ENCODE measurements at places on chromosomes 16 and 17. TPM values are rescaled to one million over a fixed set of nuclear protein-coding genes. Genes with fewer than 3 reads are reported as not detected.

- DNase-seq: no peak
Observed at GRCh38 chr17:64084086-64084939, 45.6 kb downstream of the ERN1 start.

- DNase-seq: peak; percentile 47
Observed at GRCh38 chr17:42855048-42855596, 4.1 kb downstream of the AOC3 start.

DNA sequence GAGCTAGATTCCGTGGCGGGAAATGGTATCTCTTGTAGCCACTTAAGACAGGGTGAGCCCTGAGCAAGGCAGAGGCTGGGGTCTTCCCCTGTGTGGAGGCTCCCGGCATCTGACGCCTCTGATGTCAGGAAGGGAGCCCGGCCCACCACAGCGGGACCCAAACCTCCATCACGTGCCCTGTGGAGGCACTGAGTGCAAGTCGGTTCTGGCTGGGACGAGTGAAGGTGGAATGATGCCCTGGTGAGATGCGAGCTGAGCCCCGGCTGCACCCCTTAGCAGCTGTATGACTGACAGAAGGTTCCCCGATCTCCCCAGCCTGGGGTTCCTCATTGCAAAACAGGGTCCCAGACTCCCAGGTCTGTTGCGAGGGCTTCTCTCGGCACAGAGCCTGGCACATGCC lies 187.4 kb upstream of the TNRC6C start:
- DNase-seq: no peak

Gene FBXL16
- total RNA-seq: 6.5 TPM

DNA sequence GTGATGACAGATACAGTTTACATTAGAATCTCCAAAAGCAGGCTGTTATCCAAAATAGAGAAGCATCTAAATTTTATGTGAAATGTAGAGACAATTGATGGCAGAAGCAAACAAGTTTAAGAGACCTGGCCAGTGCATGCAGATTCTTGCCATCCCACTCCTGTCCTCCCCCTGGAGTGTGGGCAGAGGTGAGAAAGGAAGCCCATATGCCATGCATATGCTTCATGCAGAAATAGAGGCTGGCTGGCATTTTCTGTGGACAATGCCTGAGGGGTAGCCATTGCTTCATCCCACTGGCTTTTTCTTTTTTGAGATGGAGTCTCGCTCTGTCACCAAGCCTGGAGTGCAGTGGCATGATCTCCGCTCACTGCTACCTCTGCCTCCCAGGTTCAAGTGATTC lies 382.1 kb downstream of the RBFOX1 start:
- DNase-seq: no peak

DNA sequence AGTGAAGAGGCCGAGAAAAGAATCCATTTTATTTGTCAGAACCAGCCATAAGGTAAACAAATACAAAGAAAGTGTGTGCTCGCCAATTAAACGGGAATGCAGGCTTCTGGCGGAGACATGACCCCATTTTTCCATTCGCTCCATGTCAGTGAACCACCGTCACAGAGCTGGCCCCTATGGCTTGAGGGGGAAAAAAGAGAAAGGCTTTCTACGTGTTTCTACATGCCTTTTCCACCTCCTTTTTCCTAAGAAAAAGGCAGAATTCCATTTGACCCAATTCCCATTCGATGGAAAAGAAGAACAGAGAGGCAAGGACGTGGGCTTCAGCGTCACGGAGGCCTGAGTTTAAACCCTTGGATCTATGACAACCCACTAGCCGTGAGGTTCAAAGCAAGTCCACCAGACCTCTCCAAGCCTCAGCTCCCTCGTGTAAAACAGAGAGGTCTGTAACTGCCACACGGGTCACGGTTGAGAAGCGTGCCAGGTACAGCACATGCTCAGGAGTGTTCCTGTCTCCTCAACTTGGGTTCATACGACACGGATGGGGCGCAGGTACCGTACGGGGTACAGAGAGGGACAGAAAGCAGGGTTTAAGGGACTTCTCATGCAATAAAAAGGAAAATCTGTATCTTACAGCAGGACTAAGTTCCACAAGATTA lies 91.9 kb downstream of the NXN start:
- no peak for DNase-seq

Gene SECTM1
- total RNA-seq: 22.2 TPM

- DNase-seq: no peak
Observed at GRCh38 chr17:15432807-15433611, 34.4 kb downstream of the CDRT4 start.

- DNase-seq: no peak
Observed at GRCh38 chr16:85897382-85897781, 1.6 kb upstream of the IRF8 start.

GRCh38 chr17:55746466-55746865 lies 4.4 kb upstream of the PCTP start:
- DNase-seq: no peak

All from sciatic nerve (tissue), 2 donors.